GM13976 (cell line): ENCODE measurements at places on chromosomes 3 and 15.
A peak's percentile ranks its signal among the peaks of the same experiment; 100 is the strongest.

DNA sequence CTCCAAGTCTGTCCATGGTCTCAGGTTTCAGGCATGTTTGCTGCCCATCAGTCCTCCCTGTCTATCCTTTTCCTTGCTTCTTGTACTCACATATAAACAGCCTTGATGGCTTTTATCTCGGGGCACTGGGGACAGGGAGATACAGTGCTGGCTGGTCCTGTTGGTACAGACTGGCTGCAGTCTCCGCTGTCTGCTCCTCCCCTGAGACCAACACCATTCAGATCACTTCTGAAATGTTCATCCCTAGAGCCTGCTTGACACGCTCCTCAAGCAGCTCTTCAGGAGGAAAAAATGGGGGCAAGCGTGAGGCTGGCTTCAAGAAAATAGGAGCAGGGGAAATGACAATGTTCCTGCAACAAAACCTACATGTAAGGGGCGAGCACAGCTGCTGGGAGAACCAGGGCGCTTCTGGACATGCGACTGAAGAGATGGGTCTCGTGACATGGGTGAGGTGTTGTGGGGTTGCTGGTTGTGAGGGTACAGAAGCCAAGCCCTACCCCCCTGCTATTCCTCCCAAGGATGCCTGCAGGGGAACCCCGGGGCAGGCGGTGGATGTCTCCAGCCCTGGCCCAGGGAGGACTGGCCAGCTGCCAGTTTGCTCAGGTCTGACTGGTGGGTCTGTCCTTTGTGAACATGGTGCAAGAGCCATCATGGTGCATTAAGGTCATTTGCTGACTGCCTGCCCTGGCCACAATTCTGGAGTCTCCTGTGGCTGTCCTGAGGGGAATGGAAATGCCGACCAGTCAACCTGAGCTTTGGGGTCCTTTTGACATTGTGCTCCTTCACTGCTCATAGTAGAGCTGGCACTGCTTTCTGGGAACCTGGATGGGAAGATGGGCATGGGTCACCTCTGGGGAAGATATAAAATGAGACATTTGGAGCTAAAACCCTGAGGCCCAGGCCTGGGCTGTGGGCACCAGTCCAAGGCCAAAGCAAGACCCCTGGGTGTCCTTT, 40.1 kb downstream of the KY start:
- no peak for DNase-seq

DNA sequence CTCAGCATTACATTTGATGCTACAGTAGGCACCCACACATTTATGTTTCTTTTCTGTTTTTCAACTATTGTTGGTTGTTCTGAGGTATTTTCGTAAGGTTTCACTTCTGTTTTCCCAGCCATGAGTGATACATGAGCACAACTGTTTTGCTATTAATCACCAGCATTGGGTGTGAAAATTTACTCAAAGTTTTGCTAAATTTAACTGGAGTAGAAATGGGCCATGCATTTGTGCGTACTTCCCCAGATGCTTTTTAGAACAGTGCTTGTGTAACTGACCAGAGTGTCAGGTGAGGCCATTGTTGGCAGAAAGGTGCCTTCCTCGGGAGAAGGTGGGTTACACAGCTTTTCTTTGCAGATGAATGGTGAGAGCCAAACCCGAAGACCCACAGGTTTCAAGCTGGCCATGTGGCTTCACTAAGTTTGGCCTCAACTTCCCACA, 70.4 kb downstream of the ST6GAL1 start:
- peak; percentile 71 for DNase-seq

DNA sequence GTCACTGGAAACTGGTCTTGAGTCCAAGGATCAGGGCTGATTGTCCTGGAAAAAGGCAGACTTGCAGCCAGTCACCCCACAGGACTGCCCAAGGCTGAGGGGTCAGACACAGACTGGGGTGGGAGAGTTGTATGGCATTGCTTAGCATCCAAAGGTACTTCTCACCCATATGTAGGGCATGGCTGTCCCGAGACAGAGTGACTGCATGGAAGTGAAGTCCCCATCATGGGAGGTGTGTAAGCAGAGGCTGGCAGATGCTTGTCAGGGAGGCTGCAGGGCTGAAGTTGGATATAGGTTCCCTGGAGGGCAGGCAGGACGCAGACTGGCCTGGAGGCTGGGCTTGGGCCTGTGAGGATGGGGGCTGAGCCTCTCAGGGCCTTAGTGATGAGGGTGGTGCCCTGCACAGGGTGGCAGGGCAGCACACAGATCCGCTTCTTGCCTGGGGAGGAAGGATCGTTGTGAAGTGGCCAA, 31.1 kb downstream of the PSTPIP1 start:
- no peak for DNase-seq

- DNase-seq, result no peak
Measured at GRCh38 chr3:99957151-99957796, 139.6 kb downstream of the CMSS1 start.

DNA sequence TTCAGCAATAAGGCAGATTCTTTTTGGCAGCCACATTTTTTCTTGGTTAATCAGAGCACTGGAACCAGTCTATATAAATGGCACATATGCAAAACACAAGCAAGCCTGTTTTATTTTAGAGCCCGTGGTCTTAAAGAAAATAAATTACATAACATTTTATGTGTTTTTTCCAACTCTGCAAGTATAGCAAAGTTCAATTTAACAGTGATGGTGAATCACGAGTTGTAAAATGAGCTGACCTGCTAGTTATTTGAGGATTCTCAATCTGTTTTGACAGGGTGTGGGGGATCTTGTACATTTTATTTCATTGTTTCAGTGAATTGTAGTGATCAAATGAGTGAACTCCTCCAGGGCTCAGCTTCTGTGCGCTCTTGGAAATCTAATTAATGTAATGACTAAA, 2.7 kb downstream of the ARHGEF26 start:
- no peak for DNase-seq

DNA sequence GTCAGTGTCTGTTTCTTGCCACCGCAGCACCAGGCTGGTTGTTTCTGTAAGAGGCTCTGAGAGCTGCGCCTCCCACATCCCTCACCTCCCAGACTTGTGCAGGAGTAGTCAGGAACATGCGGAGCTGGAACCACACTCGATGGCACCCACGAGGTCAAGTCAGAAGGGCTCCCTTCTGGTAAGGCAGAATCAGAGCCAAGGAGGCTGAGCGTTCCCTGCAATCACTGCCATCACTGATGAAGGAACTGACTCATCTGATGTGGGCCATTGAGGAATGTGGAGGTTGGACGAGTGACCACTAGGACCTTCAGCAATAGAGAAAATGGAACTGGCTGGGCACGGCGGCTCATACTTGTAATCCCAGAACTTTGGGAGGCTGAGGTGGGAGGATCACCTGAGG, 35.7 kb upstream of the BLM start:
- no peak for DNase-seq

DNA sequence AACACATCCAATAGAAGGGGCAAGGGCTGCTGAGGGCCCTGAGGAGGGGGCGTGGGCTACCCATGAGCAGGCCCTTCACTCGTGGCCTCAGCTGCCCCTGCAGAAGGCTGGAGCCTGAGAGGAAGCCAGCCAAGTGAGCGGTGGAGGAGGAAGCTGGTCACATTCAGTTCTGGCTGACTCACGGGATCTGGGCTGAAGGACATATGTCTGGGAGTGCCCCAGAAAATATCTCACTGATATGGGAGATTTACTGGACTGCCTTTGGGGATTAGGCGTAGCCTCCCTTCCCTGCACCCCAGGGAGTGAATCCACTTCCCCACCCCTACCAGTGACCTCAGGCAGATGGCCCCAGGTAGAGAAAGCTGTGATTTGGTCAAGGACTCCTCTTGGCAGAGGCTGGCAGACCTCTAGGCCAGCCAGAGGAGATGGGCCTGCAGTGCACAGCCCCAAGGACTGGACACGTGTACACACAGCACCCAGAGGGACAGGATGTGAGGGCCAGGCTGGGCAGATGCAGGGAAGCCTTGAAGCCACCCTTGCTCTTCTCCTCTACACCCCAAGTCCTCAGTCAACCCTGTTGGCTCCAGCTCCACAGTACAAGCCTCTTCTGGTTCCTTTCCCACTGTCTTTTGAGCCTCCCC, 14.2 kb upstream of the ANKDD1A start:
- no peak for DNase-seq

- DNase-seq, result no peak
Measured at GRCh38 chr3:32712506-32713055, 27.6 kb downstream of the CNOT10 start.

DNA sequence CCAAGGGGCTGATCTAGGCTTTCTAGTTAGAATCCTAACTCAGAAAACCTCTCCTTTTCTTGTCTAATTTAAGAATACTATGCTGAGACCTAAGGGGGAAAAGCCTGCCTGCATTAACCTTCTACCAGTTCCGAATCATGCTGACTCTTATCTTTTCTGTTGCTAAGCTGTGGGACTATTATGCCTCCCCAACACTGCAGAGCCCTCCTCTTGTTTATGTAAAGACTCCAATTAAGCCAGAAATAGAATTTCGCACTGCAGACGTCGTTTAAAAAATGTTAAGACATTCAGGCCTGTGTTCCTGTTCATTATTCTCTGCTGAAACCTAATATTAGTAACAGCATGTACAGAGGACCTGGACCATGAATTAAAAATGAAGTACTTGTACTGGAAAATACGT, 310.6 kb upstream of the ATP11B start:
- DNase-seq, result no peak

- DNase-seq, result no peak
Measured at GRCh38 chr3:116473602-116474001, 28.3 kb upstream of the LSAMP start.

- DNase-seq, result no peak
Measured at GRCh38 chr3:10628891-10629670, 123.7 kb upstream of the ATP2B2 start.

DNA sequence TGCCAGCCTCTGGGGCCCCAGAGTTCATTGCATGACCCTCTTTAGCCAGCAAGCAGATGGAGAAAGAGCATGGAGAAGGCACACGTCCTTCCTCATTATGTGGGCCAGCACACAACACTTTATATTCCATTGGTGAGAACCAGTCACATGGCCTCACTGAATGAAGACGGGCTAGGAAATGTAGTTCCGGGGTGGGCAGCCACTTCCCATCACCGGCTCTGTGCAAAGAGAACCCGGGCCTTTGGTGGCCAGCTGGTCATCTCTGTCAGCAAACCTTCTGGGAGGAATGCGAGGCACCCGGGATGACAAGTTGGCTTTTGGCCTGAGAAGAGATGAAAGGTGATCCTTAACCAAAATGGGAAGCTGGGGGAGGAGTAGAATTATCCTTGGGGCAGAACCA, 90.2 kb upstream of the VGLL4 start:
- no peak for DNase-seq

DNA sequence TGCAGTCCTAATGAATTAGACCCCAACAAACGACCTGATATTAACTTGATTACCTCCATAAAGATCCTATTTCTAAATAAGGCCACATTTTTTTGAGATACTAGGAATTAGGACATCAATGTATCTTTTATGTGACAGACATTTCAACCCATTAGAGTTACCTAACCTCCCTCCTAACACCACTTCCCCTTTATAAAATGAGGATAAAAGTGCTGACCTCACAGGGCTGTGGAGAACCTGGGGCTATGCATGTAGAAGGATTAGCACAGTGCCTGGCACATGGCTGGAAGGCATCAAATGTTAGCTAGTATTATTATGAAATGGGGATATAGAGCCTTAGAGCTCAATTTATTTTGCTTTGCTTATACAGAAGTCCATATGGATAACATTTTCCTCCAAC, 53.5 kb upstream of the LRRN1 start:
- no peak for DNase-seq

GRCh38 chr3:46252980-46253379, 10.7 kb downstream of the CCR3 start:
- no peak for DNase-seq

GRCh38 chr3:62253971-62254370, 119.4 kb downstream of the FEZF2 start:
- no peak for DNase-seq

GRCh38 chr3:160474416-160474838, 24.8 kb upstream of the TRIM59 start:
- no peak for DNase-seq

DNA sequence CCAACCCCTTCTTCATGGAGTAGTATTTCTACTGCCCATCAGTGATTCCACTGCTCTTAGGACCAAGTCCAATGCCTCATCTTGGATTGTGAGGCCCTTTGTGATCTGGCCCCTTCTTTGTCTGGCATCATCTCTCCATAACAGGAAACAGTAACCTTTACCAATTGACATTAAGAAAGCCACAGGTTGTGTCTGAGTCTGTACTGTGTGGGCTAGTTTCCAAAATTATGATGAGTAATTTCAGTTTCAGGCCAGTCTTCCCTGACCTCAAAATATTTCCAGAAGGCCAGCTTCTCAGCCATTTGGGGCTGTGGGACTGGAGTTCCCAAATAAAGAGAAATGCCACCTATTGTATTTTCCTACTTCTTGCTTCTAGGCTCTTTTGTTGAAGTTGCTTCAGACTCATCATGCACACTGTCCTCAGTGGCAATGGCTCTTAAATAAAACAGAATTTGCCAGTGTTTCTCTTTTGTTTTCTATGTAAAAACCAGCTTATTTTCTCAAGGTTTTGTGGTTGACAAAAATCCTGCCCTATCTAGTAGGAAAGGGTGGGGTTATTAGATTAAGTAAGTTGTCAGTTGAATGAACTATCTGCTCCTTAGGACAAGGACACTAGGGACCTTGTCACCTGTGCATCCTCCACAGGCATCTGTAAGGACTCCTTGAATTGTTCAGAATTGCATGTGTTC, 47.0 kb upstream of the ACKR4 start:
- DNase-seq, result peak; percentile 33

DNA sequence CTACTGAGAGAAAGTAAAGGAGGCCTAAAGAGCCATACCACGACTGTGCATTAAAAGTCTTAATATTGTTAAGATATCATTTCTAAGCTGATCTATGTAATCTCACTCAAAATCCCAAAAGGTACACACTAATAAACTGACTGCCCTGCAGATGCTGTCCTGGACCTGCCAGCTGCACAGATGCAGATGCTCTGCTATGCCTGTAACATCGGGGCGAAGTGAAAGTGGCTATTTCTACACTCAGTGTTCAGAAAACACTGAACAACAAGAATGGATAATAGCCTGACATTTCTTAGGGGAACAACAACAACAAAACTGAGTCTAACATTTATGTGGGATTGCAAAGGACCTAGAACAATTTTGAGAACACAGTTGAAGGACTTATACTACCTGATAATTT, 31.9 kb downstream of the RAD18 start:
- DNase-seq, result no peak

GRCh38 chr3:149280671-149281349, 52.6 kb downstream of the TM4SF18 start:
- no peak for DNase-seq

- DNase-seq, result peak; percentile 68
Measured at GRCh38 chr15:90818251-90819210, 49.9 kb upstream of the FURIN start.

- no peak for DNase-seq
Measured at GRCh38 chr15:24633082-24633481, 42.5 kb upstream of the NPAP1 start.

- DNase-seq, result no peak
Measured at GRCh38 chr3:176354843-176355242, 842.4 kb downstream of the TBL1XR1 start.

GRCh38 chr15:51658664-51659063, 22.6 kb upstream of the SCG3 start:
- DNase-seq, result no peak

GRCh38 chr3:101963902-101964362, 114.6 kb downstream of the NFKBIZ start:
- peak; percentile 13 for DNase-seq
